ENCODE measurements at places on chromosomes 2 and 18.

DNA sequence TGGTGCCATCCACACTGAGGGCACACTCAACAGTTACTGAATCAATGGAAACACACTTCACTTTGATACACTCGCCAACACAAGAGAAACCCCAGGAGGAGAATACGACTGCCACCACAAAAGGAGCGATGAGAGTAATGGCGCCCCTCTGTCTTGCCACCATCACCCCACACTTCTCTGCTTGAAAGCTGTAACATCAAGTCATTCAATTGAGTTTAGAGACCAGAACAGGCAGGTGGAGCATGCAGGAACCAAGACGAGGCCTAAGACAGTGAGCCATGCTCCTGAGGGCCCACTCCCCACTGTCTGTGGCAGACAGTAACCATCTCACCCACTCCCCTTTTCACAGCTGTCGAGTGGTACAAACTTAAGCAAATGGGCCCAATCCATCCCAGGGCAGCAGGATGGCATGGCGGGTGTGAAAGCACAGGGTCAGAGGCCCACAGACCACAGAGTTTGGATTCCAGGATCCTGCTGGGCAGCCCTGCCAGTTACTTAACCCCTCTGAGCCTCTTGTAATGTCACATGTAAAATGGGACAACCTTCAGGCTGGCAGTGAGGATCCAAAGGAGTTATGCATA lies 101.9 kb downstream of the TNS1 start:
- no peak for DNase-seq

DNA sequence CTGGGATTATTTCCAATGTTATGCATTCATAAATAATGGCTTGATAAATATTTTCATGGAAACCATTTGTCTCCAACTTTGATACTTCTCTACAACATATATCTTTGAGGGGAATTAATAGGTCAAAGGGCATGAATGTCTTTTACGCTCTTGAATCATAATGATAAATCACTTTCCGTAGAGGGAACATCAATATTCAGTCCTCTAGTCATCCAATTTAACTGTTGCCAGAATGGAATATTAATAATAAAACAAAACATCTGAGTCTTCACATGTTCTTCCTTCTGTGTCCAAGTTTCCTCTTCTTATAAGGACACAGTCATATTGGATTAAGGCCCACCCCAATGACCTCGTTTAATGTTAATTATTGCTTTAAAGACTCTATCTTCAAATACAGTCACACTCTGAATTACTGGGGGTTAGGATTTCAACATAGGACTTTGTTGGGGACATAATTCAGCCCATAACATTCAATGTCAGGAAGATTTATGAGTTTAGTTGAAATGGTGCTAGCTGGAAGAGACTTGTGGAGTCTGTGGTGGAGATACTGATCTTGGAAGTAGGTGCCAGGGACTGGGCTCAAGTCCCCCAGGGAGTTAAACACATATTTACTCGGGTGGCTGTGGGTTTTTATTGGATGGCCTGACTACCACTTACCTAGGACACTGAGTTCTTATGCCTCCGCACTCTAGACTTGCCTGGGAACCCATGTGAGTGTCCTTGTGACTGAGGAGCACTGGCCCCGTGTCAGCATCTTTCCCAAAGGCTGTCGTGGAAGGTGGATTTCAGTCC lies 85.0 kb upstream of the SEC11C start:
- DNase-seq: no peak

GRCh38 chr2:46382331-46383112 lies 85.3 kb downstream of the EPAS1 start:
- no peak for DNase-seq

- DNase-seq: no peak
Observed at GRCh38 chr2:83689402-83689801, 769.7 kb downstream of the SUCLG1 start.

GRCh38 chr18:48773821-48774220 lies 176.9 kb downstream of the SMAD7 start:
- no peak for DNase-seq

DNA sequence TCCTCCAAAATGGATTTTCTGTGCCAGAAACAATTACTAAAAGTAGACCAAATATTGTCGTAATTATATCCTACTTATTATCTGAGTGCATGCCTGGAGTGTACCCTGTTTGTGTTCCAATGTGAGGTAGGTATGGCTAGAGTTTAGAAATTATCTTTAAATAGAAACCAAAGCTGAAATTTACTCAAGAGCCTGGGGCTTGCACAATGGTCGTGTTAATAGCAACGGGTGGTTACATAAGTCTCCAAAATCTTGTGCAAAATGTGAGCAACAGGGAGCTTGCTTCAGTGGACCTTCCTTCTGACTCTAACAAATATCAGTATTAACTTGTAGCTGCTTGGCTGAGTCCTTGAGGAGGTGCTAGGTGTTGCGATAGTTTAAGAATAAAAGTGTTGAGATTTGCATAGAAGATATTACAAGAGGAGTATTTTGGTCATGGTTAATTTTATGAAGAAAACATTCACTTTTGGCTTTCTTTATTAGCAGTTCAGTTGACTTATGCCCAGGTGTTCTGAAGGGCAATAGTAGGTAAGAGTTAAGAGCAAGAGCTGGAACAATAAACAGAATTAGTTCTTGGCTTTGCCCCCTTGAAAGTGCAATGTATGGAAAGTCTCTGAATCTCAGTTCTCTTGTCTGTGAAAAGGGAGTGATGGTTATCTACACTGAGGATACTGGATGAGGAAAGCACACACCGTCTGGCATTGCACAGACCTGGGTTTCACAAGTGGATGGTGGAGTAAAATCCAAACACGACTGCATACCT lies 4.6 kb downstream of the CXCR4 start:
- no peak for DNase-seq

DNA sequence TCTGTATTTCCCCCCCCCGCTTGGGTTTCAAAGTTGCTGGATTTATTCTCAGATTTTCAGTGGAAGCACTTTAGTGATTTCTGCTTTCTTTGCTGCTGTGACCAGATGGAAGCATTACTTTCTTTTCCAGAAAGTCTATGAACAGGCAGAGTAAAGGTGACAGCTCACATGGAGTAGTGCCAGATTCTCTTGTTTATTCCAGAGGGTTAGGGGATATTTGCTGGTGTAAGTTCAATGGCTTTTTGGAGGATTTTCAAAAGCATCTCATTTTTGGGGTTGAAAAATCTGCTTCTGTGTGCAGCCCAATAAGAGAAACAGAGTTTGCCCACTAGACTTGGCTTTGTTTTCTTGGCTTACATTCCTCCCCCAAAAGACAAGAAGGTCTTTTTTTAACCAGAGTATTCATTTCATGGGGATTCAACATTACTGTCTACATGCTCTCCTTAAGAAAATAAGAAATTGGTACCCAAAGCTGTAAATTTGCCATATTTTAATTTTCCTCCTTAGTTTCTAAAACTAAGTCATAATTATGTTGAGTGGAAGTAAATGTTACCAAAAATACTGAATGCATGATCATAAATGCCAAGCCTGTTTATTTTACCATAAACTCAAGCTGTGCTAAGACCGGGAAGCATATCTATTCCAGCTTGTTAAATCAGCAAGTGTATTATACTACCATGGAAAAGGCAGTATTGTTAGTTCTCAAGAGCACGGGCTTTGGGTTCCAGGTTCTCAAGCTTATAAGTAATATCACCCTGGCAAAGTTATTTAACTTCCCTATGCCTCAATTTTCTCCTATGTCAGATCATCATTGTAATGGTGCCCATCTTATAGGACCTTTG lies 557.2 kb downstream of the CPS1 start:
- no peak for DNase-seq

DNA sequence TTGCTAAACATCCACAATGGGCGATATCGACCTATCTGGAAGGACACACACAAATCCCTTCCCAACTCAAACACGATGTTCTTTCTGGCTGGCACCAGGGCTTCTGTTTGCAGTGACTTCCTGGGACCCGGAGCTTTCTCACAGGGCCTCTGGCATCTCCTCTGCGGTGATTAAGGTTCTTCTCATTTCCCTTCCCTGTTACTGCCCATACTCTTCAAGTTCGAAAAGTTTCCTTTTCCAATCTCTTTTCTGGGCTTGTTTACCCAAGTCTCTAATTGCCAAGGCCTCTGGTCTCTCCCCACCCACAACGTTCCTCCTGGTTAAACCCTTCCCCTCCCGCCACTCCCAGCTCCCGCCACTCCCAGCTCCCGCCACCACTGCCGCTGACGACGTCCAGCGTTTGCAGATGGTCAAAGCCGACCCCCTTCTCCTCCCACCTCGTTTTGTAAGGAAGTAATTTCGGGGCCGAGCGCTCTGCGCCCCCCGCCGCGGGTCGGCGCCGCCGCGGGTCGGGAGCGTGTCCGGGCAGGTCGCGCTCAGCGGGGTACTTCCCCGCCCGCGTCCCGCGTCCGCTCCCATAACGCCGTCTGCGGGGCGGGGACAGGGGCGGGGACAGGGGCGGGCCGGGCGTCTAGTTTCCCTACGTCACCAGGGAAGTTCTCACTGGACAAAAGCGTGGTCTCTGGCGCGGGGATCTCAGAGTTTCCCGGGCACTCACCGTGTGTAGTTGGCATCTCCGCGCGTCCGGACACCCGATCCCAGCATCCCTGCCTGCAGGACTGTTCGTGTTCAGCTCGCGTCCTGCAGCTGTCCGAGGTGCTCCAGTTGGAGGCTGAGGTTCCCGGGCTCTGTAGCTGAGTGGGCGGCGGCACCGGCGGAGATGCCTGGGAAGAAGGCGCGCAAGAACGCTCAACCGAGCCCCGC lies at the start of gene PMAIP1:
Gene PMAIP1 (plus strand): TSS at position 699 of the 924 bp plus-strand sequence. CDS start 182 bp downstream, at position 881.
- DNase-seq: peak; percentile 95

- DNase-seq: no peak
Observed at GRCh38 chr2:172021074-172021931, 21.6 kb downstream of the METAP1D start.

GRCh38 chr2:109409321-109410038 lies 204.3 kb downstream of the SEPTIN10 start:
- no peak for DNase-seq

- DNase-seq: no peak
Observed at GRCh38 chr2:236172255-236173035, 4.3 kb upstream of the GBX2 start.
